Breast epithelium (tissue), 4 donors: ENCODE measurements at places on chromosomes 3 and 15. TPM values are rescaled to one million over a fixed set of nuclear protein-coding genes. Genes with fewer than 3 reads are reported as not detected.

The DNAH1 gene
- total RNA-seq, result 10.8 TPM

The DUOXA2 gene
- not detected for total RNA-seq

The AGBL1 gene
- not detected for total RNA-seq

The CP gene
- total RNA-seq, result 225 TPM

The CHRFAM7A gene
- total RNA-seq, result 0.73 TPM

The LEKR1 gene
- 8.0 TPM for total RNA-seq

The ARIH2 gene
- 111 TPM for total RNA-seq

The MON1A gene
- 12.5 TPM for total RNA-seq

The CCR3 gene
- not detected for total RNA-seq

The GABRR3 gene
- total RNA-seq, result not detected

The ADAMTSL3 gene
- total RNA-seq, result 2.7 TPM

The INSYN1 gene
- 1.9 TPM for total RNA-seq

The VEPH1 gene
- total RNA-seq, result 20.9 TPM

The ANKRD34C gene
- total RNA-seq, result not detected

The STAC gene
- 1.4 TPM for total RNA-seq

The A4GNT gene
- not detected for total RNA-seq

The HIGD2B gene
- total RNA-seq, result not detected

The EFHB gene
- 2.6 TPM for total RNA-seq

The TAGLN3 gene
- not detected for total RNA-seq

The CAV3 gene
- total RNA-seq, result not detected

The ANKUB1 gene
- total RNA-seq, result not detected
